ENCODE measurements at places on chromosomes 1 and 21.
A peak's percentile ranks its signal among the peaks of the same experiment; 100 is the strongest.

- no peak for DNase-seq
Measured at GRCh38 chr1:99122039-99122438, 117.4 kb upstream of the PLPPR5 start.

DNA sequence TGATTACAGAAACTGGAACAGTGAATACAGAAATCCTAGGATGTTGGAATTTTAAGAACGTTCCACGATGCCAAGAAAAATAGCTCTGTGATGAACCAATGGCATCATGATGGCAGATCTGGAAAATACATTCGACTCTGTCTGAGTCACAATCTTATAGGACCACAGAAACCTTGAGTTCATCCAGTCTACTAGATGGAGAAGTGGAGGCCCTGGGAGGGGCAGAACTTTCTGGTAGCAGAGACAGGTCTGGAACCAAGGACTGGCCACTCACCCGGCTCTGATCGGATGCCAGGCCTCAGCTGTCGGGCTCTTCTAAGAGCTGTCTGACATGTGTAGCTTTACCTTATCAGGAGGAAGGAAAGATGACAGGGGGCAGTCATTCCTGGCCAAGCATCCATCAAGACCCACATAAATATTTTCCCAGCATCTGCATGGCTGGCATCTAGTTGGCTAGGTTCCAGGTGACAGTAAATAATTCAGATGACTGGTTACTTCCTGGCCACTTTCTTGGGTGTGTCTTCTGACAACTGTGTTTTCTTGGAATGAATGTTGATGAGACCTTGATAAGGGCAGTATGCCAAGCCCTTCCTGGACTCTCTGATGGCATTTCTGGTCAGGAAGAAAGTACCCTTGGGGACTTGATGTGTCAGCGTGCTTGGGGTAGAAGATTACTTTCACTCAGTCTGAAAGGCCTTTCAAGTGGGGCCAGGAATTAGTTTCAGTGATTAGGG is 72.6 kb upstream of the TRABD2B start:
- DNase-seq: no peak

DNA sequence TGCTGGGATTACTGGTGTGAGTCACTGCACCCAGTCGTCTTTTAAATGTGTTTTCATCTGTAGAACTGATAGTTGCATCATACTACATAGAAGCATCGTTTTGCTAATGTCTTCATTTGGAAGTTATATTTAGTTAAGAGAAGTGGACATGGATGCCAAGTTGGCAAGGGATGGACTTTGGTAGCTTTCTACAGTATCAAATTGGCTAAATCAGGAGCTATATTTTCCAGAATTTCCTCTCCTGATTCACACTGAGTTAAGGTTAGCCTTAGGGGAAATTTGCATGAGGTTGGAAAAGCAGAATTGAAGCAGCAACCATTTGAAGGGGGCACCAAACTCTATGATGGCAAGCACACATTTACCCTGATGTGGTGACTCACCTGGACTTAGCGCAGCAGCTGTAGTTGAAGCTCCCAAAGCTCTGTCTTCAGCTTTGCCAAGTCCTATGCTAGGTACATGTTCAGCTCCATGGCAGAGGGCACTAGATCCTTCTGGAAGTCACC is 43.9 kb downstream of the DUSP10 start:
- DNase-seq: no peak

- no peak for DNase-seq
Measured at GRCh38 chr21:24223624-24224023, 1383.7 kb downstream of the MRPL39 start.

GRCh38 chr1:162649583-162649982 is 17.3 kb downstream of the DDR2 start:
- no peak for DNase-seq

- DNase-seq: no peak
Measured at GRCh38 chr1:38297842-38298241, 251.2 kb upstream of the POU3F1 start.

- no peak for DNase-seq
Measured at GRCh38 chr1:211944733-211945500, 90.4 kb downstream of the INTS7 start.

- no peak for DNase-seq
Measured at GRCh38 chr1:39755965-39756659, 15.0 kb downstream of the OXCT2 start.

- DNase-seq: no peak
Measured at GRCh38 chr1:44031252-44032169, at the start of gene SLC6A9. TSS of gene SLC6A9 (minus strand) at chr1:44031462. CDS start at chr1:44024277, 7,185 bp downstream.

DNA sequence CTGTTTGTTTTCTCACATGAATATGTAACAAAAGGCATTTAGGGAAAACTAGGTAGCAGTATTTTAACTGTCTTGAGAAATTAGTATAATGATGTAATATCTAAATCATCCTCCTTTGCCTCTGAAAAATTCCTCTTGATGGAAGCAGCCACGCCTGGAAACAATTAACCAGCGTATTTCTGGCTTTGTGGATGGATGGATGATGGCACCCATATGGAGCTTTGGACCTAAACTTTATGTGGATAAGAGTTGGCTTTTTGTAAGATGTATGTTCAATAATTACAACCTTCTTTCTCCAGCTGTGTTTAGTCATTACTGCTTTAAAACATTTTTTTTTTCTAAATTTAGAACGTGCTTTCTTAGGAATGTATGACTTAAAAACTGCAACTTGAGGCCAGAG is 12.7 kb downstream of the CDCA8 start:
- no peak for DNase-seq

GRCh38 chr21:46320331-46320801 is 3.3 kb downstream of the C21orf58 start:
- no peak for DNase-seq

- DNase-seq: no peak
Measured at GRCh38 chr1:234108921-234109320, 204.4 kb downstream of the SLC35F3 start.

- no peak for DNase-seq
Measured at GRCh38 chr1:11944358-11944931, 9.9 kb downstream of the PLOD1 start.

DNA sequence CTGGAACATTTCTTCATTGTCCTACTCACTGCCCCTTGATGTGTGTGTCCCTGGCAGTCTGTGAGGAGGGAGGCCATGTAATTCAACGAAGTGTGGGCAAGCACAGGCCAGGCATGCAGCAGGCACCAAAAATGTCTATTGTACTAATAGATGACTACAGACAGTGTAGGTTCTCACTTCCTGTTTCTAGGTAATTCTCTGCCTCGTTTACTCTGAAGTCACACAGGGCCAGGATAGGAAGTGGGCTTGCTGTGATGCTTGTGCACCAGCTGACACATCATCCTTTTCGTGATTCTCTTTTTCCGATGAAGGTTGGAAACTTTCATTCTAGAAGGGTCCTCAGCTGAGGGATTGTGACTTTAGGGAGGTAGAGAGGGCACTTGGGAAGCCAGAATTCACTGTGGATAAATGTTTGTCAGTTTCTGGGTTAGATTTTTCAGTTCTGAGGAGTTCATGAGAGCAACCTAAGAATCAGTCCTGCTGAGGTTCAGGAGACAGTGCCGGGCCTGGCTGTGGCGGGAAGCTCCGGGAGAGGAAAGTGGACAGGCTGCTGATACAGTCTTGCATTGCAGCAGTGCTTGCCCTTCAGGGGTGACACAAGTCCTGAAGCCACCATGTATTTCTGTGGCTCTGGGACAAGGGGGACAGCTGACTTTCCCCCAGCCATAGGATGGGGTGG is 4.3 kb upstream of the CSF1 start:
- DNase-seq: peak; percentile 64
